ENCODE measurements at places on chromosomes 6 and 20. TPM values are rescaled to one million over a fixed set of nuclear protein-coding genes. Genes with fewer than 3 reads are reported as not detected.

Gene TBXT
- total RNA-seq: not detected

Gene KATNA1
- 15.3 TPM for total RNA-seq

Gene MPC1
- 22.0 TPM for total RNA-seq

- no peak for DNase-seq
Measured at GRCh38 chr20:23165964-23166363, 79.8 kb upstream of the CD93 start.

DNA sequence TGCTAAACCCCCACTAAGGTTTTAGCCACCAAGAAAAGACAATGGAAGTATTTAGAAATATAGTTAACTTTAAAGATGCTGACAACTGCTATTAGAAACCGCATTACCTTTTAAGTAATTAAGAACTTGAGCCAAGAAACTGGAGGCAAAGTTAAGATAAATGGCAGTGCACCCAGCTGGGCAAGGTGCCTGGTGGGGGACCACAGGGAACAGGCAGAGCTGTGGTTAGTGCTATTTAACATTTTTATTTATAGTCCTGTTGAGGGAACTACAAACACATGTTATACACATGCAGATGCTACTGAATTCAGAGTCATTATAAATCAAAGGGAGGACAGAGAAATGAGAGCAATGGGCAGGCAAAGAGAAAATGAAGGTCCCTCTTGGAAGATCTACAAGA lies 447.9 kb downstream of the TFAP2B start:
- DNase-seq: no peak

Gene TBX18
- 16.7 TPM for total RNA-seq
